Foreskin melanocyte (primary cell): ENCODE measurements at places on chromosomes 7 and 10.

DNA sequence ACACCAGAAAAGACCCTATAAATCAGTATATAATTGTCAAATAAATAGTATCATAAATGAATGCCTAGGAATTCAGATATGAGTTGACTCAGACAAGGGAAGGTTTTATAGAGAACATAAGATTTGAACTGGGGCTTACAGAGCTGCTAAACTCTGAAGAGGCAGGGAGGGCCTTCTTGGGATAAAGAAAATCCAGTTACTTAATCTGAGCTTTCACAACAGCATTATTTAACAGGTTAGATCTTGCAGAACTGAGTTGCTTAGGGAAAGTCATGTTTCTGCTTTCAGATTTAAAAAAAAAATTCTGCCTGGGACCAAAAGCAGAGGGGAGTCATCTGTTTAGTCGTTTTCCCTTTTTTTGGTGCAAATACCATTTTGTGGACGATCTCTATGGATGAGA, 594.8 kb upstream of the FZD8 start:
- DNase-seq: no peak

DNA sequence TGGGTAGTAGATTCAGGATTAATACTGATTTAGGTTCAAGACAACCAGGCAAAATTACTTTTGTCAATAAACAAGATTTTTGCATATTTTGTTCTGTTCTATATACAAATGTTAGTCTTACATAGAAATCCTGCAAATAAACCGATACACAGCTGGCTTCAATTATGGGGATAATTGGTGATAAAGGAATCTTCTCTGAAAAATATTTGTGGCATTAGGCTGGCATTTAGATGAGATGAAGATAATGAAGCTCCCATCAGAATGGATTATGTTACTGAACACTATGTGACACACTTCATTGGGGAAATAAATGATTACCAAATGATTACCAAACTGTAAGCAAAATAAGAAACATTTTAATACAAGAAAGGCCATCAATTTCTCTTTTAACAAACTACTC, 65.8 kb downstream of the NT5C2 start:
- no peak for DNase-seq

DNA sequence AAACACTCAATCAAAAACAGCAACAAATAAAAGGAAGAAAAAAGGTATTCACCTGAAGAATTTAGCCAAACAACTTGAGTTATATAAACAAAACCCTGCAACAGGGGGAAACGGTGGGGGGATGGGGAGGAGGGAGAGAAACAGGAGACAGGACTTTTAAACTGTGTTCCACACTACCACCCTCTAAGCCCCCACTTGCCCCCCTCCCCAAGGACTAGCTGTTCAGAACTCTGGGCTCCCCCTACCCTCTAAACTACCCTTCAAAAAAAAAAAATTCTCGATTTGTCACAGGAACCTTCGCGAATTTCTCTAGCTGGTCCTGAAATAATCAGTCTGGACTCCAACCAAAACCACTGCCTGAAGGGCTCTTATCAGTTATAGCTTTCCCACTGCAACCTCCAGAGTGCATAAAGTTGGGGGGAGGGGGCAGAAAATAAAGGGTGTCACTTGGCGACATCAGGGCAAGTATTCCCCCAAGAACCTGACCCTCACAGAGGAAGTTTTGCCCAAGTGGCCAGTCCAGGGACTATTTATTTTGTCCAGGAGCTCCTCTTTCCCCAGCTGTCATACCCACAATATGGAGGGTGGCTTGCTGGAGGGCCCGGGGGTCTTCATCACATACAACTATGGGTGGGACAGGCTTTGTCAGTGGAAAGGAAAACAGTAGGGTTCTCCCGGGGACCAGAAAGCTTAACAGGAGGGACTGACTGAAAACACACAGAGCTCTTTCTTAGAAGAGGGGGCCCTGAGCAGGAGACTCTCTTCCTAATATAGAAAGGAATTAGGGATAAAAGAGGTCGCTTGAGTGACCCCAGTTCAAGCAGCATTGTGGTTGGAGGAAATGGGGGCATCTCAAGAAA, 1.3 kb downstream of the UBE2H start:
- peak; percentile 10 for DNase-seq

- DNase-seq: peak; percentile 64
Measured at GRCh38 chr7:108146070-108146842, 16.1 kb upstream of the LAMB4 start.

- no peak for DNase-seq
Measured at GRCh38 chr10:8041992-8042720, 12.3 kb upstream of the GATA3 start.

- DNase-seq: no peak
Measured at GRCh38 chr7:154795014-154795413, 207.9 kb downstream of the PAXIP1 start.
